ENCODE measurements at places on chromosomes 12 and 14. TPM values are rescaled to one million over a fixed set of nuclear protein-coding genes. Genes with fewer than 3 reads are reported as not detected.
A peak's percentile ranks its signal among the peaks of the same experiment; 100 is the strongest.

GRCh38 chr12:89884416-89884898 lies 175.8 kb upstream of the ATP2B1 start:
- no peak for DNase-seq

- peak; percentile 54 for DNase-seq
Measured at GRCh38 chr12:116818341-116818856, 62.8 kb downstream of the HRK start.

The TAS2R13 gene
- polyA plus RNA-seq = not detected

- peak; percentile 27 for DNase-seq
Measured at GRCh38 chr14:75609606-75610475, 31.4 kb downstream of the FLVCR2 start.

The SYCP3 gene
- polyA plus RNA-seq = 0.39 TPM

The CCDC196 gene
- not detected for polyA plus RNA-seq

DNA sequence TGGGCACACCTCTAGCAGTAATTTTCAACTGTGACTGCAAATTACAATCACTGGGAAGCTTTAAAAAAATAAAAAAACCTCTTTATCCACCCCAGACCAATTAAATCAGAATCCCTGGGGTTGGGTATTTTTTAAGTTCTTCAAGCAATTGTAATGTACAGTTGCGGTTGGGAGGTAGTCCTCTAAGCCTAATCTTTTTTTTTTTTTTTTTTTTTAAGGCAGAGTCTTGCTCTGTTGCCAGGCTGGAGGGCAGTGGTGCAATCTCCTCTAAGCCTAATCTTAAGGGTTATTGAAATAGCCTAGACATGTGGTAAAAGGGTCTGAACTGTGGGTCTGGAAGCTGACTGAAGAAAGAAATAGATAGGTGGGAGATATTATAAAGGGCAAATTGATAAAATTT lies 230.5 kb downstream of the AKAP6 start:
- DNase-seq = peak; percentile 52

The KRT78 gene
- polyA plus RNA-seq = not detected

DNA sequence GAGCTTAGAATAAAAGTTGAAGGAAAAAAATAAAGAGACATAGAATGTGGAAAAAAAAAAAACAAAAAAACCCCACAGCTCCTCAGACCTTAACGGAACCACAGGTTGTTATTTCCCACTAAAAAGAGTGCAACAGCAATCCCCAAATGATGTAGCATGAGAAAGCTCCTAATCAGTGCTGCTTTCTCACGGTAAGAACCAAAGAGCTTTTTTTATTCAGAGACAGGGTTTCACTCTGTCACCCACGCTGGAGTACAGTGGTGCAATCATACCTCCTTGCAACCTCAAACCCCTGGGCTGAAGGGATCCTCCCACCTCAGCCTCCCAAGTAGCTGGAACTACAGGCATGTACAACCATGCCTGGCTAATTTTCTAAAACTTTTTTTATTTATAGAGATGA lies 13.3 kb downstream of the NDUFA12 start:
- DNase-seq = no peak

GRCh38 chr12:86265329-86265695 lies 9.1 kb upstream of the MGAT4C start:
- DNase-seq = no peak

DNA sequence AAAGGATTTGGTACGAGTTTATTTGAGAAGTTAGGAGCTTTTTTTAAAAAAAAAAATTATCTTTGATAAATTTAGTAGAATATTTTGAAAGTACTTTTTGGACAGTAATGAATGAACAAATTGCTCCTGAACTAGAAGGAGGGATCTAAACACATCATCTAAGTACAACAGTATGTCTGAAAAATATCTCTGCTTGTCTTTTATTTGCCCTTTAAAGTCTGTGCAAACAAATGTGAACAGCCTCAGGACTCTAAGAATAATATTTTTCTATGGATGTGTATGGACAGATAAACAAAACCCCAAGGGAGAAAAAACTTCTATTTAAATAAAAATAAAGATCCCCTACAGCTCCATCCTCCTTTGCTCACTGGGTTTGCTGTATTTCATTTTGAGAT lies 19.5 kb downstream of the FBXL14 start:
- no peak for DNase-seq

The NABP2 gene
- polyA plus RNA-seq = 40.1 TPM

- DNase-seq = no peak
Measured at GRCh38 chr14:22289570-22289969, 299.5 kb downstream of the DAD1 start.

The TAC3 gene
- not detected for polyA plus RNA-seq

GRCh38 chr12:108757856-108758255 lies 26.5 kb upstream of the CORO1C start:
- no peak for DNase-seq

GRCh38 chr12:81075539-81075938 lies 2.3 kb upstream of the ACSS3 start:
- no peak for DNase-seq

The CLEC9A gene
- polyA plus RNA-seq = not detected

DNA sequence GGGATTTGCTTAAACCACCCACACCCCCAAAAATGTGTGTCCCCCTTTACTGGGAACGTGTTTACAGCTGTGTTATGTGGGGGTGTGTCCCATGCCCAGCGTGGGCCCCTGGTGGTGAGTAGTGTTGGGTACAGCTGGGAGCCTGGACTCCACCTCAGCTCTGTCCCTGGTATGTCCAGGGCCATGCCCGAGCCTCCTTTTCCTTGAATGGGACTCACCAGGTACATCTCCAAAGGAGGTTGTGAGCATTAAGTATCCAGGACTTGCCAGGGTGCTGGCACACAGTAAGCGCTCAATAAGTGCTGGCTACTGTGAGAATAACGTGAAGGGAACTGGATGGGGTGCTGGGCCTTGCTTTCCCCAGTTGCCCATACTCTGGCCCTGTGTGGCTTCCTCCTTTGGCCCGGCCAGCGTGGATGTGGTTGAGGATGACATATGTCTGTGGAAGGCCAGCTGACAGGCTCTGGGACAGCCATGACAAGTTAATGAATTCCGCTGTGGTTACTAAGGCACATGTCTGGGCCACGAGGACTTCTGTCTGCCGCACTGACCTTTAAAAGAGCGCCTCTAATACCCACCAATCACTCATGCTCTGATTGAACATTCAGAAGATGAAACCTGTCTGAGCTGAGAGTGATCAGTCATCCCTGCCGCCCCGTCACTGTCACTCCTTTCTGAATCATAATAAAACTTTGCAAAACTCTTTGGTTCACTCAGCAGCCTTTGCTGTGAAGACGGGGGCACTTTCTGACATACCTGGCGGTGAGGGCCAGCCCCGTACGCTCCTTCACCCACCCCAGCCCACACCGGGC lies 74.7 kb downstream of the DIO3 start:
- no peak for DNase-seq

GRCh38 chr14:89911010-89911919 lies 43.3 kb downstream of the EFCAB11 start:
- DNase-seq = peak; percentile 72

DNA sequence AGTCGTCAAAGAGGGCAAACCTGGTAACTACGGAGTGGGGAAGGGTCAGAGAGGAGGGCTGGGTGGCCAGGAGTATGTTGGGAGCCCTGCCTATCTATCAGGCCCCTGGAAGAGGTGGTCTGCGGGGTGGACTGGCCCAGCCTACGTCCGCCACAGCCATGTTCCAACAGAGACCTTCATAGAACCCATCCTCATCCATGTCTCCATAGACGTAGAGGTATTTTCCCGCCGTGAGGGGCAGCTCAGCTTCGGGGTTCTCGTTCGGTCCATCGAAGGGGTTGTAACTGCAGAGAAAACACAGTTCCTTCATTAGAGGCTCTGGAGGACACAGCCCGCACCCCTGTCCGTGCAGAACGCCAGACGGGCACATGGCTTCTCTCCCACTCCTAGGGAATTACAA lies 107.3 kb downstream of the PIWIL1 start:
- no peak for DNase-seq

The HOXC13 gene
- not detected for polyA plus RNA-seq

DNA sequence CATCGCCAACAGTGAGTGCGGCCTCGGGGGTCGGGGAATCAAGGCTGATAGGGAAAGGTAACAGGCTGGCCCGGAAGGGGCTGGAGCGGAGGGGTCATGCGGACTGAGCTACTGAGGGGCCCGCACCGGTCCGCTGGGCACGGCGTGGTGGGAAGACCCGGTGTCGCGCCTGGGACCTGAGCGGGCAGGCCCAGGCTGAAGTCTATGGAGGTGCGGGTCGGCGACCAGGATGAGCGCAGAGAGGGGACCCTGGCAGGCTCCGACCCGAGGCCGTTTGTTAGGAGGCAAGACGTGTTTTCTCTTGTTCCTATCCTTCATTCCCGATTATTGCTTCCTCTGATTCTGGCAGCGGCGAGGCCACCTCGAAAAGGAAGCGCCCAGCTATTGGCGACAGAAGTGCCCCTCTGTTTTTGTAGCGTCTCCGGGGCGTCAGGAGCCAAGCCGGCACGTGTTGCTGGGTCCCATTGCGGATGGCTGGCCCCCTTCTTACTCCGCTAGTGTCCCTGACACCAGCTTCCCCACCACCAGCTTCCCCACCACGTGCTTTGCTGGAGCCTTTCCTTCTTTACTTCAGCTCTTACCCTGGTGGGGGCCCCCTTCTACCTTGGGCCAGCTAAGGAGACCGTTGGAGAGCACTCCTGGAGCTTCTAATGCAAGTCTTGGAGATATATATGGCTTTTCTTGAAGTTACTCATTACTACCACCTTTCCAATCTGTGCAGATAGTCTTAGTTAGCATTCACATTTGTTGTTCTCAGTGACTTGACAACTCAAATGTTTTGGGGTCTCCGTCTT lies 653 bp downstream of the PA2G4 start:
- peak; percentile 58 for DNase-seq

- DNase-seq = peak; percentile 89
Measured at GRCh38 chr12:117685110-117685926, 283.5 kb downstream of the KSR2 start.

- peak; percentile 77 for DNase-seq
Measured at GRCh38 chr12:18747895-18748294, 10.0 kb downstream of the CAPZA3 start.

DNA sequence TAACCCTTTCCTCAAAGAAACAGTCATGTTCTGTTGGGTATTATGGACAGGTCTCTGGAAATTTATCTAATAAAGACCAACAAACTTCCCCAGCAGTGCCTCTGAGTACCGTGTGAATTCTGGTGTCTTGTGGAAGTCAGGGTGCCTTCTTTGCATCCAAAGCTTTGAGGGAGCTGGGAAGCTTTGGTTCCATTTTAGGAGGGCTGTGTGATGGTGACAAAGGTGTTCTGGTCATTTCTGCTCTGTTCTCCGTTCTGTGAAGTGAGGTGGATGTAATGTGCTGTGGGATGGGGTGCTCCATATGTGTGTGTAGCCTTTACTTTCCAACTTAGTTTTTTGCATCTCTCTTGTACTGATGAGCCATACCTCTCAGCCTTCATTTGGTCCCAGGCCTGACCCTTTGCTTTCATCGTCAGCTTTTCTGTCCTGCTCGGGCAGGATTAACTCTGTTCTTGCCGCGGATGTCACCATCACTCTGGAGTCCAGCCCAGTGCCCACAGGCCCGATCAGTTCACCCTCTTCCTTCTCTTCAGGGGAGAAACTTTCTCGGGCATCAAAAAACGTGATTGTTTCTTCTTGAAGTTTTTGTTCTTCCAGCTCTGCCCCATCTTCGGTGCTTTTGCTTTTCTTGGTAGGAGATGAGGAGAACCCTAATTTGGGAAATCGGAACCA lies 13.2 kb downstream of the PLD4 start:
- DNase-seq = no peak

DNA sequence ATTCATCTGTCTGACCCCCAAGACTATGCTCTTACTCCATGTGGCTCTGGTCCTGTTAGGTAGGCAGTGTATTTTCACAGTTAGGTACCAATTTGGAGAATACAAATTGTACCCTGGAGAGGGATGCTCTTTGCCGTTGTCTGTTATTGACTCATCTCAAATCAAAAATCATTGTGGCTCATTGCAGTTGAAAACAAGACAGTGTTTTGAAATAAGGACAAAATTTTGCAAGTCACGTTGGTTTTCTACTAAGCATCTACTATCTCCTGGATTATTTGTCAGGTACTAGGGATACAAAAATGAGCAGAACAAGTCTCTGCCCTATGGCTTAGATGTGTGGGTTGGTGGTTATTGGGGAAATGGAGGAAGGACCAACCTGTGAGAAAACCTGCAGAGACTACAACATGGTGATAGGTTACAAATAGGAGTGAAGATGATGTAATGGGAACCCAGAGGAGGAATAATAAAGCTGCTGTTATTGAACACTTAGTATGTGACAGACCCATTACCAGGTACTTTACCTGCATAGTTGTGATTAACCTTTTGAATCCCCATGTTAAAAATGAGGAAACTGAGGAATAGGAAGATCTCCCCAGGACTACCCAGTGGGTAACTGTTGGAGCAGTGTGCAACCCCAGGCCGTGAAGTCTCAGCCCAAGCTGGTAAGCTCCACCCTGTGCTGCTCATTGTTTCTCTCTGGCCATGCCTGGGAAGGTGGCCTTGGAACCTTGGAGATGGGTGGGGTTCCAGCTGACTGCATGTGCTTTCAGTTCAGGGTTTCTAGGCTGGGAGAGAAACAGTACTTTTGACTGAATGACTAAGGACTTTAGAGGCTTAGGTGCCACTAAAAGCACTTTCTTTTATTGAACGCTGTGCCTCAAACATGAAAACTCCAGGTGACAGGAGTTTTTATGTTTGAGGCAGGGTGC lies 72.9 kb upstream of the SRSF5 start:
- DNase-seq = peak; percentile 47

DNA sequence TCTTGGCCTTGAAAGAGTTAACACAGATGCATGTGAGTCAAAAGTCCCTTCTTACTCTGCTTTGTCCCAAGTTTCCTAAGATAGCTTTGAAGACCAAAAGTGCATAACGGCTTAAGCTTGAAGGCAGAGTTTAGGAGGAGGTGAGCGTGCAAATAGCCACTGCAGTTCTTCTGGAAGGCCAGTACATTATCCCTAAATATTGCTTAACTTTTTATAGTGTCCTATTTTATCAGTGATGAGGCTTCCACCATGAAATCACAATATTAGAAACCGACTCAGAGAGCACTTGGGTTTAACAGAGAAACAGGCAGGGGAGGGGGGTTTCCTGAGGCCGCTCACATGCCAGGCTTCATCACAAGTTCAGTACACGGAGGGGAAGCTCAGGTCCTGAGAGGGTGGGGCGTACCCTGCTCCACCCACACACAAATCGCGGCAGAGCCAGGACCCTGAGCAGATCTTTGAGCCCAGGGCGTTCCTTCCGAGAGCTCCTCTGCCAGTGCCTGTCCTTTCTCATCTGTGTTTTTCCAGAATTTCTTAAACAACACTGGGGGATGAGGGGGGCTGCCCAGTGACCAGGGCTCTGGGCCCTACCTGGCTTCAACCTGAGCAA lies 26.8 kb upstream of the BDKRB2 start:
- DNase-seq = peak; percentile 34
